Activated CD8-positive, alpha-beta T cell treated with anti-CD3 and anti-CD28 coated beads, Interleukin-2, amount 10 ng/mL, durations not matched to agents 7 days and 5 days (primary cell): ENCODE measurements at places on chromosomes 4 and X. TPM values are rescaled to one million over a fixed set of nuclear protein-coding genes. Genes with fewer than 3 reads are reported as not detected.

The CENPE gene
- 69.6 TPM for total RNA-seq

DNA sequence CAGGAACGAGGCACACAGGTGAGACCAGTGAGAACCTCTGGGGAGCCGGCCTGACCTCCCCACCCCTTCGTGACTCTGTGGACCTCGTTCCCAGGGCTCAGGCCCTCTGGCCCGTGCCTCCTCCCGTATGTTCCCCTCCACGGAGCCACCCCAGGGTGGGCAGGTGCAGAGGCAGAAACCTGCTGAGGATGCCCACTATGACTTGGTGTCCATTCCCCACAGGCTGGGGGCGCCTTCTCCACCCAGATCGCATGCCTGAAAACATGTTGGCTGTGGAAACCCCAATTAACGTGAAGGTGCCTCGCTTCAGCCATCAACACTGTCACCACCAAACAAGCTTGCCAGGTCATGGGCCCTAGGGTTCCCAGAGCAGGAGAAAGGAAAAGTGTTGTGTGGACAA is 27.0 kb downstream of the BLOC1S4 start:
- DNase-seq, result no peak

DNA sequence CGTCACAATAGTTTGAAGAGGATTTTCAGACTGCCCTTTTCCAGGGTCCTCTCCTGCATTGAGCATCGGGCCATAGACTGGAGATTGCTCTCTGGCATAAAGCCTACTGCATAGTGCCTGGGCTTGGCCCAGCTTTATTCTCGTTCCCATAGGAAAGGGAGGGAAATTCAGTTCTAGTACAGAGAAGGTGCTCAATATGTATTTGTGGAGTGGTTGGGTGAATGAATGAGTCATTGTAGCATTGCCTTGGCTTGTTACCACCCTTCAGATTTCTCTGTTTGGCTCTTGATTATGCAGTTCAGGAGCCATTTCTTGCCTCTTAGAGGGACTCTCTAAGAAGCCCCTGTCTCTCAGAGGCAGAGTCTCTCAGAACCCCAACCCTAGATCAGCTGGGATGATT is 2.6 kb downstream of the TMEM35A start:
- no peak for DNase-seq

- DNase-seq, result no peak
These were observed 13.9 kb upstream of the CT47A1 start for GRCh38 chrX:120999413-120999812.

- no peak for DNase-seq
These were observed 72.8 kb upstream of the NEIL3 start for GRCh38 chr4:177236886-177237285.

The GAGE12F gene
- not detected for total RNA-seq

GRCh38 chr4:188433741-188434315 is 294.6 kb downstream of the TRIML1 start:
- no peak for DNase-seq

DNA sequence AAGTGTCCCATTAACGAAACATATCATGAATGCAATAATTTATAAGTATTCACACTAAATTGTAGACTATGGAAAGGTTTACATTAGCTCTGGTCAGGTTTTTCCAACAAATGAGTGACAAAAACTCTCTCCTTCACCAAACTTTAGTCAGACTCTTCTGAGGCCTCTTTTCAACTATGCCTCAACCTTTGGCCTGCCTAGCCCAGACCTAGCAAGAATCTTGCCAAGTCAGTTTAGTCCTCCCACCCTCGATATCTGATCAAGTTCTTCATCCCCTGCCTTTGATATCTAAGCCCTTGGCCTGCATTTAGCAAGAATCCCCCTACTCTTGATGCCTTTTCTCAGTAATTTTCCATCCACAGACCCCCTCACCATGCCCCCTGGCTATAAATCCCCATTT is 37.9 kb downstream of the CCDC158 start:
- no peak for DNase-seq

- DNase-seq, result no peak
These were observed 279.3 kb downstream of the INPP4B start for GRCh38 chr4:142566777-142567176.

The SOWAHD gene
- total RNA-seq, result 1.4 TPM

DNA sequence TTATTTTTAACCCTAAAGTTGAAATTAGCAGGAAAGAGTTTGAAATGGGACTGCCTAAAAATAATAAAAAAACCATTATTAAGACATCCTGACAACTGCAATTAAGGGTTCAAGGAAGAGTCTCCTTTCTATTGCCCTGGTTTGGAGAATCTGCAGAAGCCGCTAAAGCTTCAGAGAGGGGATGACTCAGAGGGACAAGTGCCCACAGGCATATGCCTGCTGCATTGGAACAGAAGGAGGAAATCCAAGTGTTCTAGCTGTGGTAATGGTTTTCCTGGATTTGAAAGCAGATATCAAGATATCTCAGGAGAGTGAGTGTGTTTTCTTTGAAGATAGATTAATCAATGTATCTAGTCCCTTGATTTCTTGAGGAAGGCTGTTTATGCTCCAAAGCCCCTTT is 235.1 kb upstream of the TAPT1 start:
- no peak for DNase-seq

GRCh38 chr4:73309211-73309610 is 50.6 kb upstream of the ANKRD17 start:
- no peak for DNase-seq
